ENCODE measurements at places on chromosomes 13 and 19.
A peak's percentile ranks its signal among the peaks of the same experiment; 100 is the strongest.

- peak; percentile 22 for DNase-seq
Observed at GRCh38 chr19:2627855-2628254, 74.6 kb downstream of the GNG7 start.

GRCh38 chr19:38989066-38989605 lies 13.6 kb upstream of the FBXO17 start:
- peak; percentile 36 for DNase-seq

DNA sequence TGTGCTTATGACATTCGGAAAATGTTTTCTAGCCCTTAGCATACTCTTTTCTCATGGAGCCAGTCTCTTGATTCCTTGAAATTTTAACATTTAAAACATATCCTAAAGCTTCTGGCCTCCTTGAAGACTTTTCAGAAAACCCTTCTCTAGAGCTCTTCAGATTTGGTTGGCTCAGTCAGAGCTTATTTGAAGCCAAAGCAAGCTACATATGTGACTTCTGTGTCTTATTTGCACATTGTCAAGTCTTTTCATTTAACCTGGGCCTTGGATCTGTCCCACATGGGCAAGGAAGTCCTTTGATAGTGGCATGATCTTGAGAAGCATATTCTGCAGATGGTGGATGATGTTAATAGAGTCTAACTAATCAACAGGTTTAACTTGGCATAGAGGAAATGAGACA lies 116.5 kb downstream of the LACC1 start:
- DNase-seq, result no peak

DNA sequence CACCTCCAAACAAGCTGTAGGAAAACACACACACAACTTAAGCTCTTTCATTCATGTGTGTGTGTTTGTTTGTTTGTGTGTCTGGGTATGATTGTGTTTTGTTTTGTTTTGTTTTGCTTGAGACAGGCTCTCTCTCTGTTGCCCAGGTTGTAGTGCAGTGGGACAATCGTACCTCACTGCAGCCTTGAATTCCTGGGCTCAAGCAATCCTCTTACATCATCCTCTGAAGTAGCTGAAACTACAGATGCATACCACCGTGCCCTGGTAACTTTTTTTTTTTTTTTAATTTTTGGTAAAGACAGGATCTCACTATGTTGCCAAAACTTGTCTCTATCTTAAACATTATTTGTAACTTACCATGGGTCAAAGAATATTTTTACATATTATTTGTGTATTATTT lies 431.7 kb downstream of the SLITRK1 start:
- peak; percentile 1 for DNase-seq

DNA sequence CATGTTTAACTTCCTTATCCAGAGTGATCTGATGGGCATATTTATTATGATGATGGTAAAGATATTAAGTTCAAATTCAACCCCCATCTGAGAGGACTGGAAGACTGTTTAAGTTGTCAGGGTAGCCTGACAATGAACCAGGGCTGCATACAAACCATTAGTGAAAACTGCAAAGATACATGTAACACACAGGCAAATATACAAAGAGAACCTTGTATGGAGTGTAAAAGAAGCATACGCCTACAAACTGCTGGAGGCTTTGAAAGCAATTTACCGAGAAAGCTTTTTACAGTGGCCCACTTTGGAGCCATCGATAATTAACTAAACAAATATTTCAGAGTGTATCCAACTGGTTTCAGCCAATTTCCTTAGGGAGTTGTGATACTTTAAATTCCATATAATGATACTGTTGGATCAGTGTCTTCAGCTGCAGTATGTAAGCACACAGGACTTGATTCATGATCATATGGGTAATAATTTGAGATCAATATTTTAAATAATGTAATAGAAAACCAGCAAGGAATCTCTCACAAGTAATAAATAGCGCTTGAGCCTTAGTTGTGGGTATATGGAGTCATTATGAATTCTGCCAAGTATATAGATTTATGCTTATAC lies 231.5 kb upstream of the SPRY2 start:
- DNase-seq, result no peak

- DNase-seq, result peak; percentile 93
Observed at GRCh38 chr19:1074544-1075283, 7.7 kb downstream of the ARHGAP45 start.

DNA sequence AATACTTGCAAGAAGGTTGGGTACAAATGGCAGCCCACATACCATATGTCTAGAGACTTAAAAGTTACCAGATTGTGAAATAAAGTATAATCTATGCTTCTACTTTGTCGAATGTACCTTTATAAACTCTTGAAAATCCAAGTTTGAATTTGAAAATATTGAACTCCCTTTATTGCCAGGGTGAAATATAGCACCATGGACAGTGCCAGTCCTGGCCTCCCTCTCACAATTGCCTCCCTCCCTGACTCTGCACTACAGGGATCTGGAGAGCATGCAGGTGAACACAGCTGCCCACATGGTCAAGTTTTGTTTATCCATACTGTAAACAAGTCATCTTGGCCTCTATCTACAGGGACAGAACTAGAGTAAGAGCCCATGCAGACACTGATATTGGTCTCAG lies 394.1 kb upstream of the SLITRK6 start:
- no peak for DNase-seq

- no peak for DNase-seq
Observed at GRCh38 chr19:6773323-6773931, 919 bp downstream of the VAV1 start.

DNA sequence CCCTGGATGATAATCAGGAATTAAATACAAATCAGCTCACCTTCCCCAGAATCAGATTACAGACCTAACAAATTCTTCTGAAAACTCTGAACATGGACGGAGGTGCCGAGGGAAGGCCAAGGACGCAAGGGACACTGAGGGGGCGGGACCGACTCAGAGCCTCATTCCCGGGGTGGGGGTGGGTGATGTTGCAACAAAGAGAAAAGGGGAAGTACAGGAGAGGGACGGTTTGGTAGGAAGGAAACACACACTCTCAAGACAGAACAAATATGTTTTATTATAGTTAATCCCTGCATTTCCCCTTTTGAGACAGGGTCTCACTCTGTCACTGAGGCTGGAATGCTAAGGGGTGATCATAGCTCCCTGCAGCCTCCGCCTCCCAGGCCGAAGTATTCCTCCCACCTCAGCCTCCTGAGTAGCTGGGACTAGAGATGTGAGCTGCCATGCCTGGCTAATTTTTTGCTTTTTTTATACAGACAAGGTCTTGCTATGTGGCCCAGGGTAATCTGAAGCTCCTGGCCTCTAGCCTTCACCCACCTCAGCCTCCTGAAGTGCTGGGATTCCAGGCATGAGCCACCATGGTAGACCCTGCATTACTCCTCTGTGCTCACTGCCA lies 786 bp upstream of the LILRA2 start:
- DNase-seq, result no peak

GRCh38 chr13:75651013-75651412 lies 14.9 kb downstream of the LMO7 start:
- DNase-seq, result no peak

DNA sequence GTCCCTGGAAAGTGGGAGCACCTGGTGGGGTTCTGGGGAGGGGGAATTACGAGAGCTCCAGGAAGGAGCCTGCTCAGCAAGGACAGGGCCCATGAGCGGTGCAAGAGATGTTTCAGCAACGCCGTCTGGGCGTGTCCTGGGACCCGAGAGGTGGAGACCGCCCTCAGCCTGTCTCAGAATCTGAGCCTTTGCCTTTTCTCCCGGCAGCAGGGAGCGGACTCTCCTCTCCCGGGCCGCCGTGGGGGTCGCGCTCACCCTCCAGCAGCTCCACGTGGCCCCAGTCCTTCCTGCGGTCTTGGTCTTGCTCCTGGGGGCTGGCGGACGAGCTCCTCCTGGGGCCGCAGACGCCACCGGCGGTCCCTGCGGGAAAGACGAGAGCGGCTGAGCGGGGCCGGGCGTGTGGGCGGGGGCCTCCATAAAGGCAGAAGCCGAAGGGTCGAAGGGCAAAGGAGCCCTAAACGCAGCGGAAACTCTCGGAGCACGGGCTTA lies 714 bp downstream of the POLRMT start:
- peak; percentile 62 for DNase-seq

- no peak for DNase-seq
Observed at GRCh38 chr13:109255141-109255856, 531.1 kb downstream of the IRS2 start.

- no peak for DNase-seq
Observed at GRCh38 chr13:37070145-37070695, 10.7 kb upstream of the SUPT20H start.

- peak; percentile 95 for DNase-seq
Observed at GRCh38 chr13:33017323-33017929, 1.2 kb downstream of the KL start.

GRCh38 chr13:50991579-50992521 lies 82.3 kb downstream of the RNASEH2B start:
- peak; percentile 43 for DNase-seq

GRCh38 chr19:35194012-35194984 lies 34.2 kb downstream of the FAM187B start:
- no peak for DNase-seq

DNA sequence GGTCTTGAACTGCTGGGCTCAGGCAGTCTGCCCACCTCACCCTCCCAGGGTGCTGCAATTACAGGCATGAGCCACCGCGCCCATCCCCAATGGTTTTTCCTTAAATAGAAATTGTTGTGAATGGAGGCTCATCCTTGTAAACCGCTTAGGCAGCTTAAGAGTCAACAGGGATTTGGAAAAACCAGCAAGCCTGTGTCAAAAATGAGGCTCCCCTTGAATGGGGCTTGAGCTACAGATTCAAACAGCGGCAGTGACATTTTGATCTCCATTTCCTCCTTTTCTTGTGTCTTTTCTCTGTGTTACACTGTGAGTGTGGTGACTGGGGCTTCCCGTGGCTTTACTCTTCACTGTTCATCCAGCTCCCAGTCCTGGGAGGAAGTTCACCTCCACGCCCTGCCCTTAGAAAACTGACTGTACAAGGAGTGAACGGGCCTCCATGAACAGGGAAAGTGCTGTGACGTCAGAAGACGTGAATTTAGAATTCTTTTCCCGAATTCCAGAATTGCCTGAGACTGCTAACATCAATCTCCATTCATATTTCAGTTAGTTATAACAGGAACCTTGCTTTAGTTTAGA lies 15.3 kb upstream of the RAB8A start:
- DNase-seq, result no peak
